Stimulated activated CD4-positive, alpha-beta T cell treated with anti-CD3 and anti-CD28 coated beads, Interleukin-15, amount 100 ng/mL, for 1 hour (primary cell): ENCODE measurements at places on chromosomes 12 and 14.

DNA sequence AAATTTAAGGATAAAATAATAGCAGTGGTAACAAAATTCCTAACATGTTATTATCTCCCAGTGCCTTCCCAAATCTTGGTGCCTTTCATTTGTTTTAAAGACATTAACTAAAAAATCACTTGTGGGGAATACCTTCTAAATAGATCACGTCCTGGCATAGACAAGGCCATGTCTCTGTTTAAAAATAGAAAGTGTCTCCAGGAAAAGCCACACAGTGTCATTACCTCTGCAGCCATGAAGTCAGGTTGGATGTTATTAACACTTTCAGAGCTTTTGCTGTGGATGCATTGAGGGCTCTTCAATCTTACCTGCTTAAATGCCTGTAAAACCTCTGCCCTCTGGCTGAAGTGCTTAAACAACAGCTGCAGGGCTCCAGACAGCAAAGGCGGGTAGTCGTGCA, 211.1 kb downstream of the ITPR2 start:
- DNase-seq: no peak

- no peak for DNase-seq
Measured at GRCh38 chr12:20474443-20474842, 106.1 kb downstream of the PDE3A start.

DNA sequence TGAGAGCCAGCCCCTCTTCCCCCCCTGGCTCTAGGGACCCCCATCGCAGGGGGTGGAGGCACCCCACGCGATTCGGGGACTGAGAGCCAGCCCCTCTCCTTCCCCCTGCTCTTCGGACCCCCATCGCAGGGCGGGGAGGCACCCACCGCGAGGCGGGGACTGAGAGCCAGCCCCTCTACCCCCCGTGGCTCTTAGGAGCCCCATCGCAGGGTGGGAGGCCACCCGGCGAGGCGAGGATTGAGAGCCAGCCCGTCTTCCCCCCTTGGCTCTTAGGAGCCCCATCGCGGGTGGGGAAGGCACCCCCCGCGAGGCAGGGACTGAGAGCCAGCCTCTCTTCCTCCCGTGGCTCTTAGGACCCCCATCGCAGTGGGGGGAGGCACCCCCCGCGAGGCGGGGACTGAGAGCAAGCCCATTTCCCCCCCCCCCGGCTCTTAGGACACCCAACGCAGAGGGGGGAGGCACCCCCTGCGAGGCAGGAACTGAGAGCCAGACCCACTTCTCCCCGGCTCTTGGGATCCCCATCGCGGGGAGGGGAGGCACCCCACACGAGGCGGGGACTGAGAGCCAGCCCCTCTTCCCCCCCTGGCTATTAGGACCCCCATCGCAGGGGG, 45.6 kb downstream of the DDX11 start:
- DNase-seq: no peak

DNA sequence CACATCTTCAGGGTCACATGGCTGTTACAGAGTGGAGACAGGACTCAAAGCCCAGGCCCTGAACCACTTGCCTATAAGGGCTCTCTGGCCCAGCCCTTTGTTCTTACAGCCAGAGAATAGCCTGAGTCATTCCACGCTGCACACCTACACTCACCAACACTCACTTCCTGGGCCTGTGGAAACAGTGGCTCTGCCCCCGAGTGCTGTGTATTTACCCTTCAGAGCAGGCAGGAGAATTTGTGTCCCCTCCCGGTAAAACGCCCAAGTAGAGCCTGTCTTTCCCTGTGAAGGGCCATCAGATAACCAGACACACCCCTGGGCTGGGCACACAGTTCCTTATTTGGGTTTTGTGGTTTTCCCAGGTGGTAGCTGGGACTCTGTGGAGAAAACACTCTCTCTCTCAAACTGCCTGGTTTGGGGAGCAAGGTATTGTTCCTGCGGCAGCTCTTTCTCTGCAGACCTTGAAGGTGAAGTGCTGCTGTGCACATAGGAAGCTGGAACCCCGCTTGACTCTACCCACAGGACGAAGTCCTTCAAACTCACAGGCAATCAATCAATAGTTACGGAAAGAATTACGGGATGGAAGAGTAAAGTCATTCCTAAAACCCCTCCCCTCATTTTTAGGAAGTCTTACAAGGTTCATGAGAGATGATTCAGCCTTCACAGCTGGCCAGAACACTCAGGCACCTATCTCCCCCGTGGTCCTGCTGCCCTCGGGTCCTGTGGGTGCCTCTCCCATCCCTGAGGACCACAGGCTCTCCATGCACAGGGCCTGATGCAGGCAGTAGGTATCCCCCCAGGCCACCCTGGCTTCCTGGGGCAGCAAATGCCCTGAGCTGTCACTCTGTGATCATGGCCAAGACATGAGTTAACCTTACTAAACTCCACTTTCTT, 20.3 kb downstream of the FIGNL2 start:
- no peak for DNase-seq

DNA sequence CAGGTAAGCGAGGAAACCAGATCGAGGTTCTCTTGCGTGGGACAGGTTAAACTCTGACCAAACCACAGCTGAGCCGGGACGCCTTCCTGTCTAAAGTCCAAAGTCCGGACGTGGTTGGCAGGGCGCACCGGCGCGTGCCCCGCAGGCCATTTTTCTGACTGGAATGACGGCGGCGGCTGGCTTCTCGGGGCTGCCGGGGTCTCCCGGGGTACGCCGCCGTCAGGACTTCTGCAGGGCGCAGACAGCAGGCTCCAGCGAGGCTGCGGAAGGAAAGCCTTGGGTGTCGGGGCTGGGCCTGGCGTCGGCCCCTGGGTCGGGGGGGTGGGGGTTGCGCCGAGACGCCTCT, 32.8 kb downstream of the MIA2 start:
- DNase-seq: no peak

- no peak for DNase-seq
Measured at GRCh38 chr14:35897616-35898111, 71.5 kb downstream of the BRMS1L start.

DNA sequence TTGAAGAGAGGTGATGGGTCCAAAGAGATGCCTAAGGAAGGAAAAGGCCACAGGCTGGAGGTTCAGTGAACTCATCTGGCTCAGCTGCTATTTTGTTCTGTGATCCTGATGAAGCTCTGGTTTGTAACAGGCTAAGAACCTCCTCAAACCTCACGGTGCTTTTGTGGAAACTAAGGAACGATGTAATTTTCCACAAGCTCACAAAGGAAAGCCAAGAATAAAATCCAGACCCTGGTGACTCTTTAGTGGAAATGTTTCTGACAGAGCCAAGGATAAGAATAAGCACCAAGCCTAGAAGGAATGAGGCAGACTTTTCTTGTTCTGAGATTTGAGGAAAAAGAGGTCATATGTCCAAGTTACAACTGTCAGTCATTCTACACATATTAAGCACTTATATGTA, 93.6 kb downstream of the SLC24A4 start:
- DNase-seq: no peak

GRCh38 chr12:121905746-121906145, 12.6 kb upstream of the CFAP251 start:
- no peak for DNase-seq

DNA sequence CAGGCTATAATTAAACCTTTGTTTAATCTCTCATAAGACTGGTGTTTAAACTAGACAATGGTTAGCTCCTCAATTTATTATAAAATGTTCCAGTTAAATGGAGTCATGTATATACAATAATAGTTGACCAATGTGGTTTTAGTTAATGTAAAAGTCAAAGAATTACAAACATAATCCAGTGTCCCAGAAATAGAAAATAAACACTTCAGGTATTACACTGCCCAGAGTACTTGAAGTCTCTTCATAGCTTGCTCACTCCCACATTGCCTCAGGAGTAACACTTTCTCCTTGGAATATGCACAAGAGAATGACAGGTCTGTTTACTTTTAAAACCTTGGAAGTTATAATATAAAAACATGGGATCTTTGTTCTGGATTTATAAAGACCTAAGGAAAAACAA, 60.5 kb downstream of the SLC38A1 start:
- DNase-seq: no peak

DNA sequence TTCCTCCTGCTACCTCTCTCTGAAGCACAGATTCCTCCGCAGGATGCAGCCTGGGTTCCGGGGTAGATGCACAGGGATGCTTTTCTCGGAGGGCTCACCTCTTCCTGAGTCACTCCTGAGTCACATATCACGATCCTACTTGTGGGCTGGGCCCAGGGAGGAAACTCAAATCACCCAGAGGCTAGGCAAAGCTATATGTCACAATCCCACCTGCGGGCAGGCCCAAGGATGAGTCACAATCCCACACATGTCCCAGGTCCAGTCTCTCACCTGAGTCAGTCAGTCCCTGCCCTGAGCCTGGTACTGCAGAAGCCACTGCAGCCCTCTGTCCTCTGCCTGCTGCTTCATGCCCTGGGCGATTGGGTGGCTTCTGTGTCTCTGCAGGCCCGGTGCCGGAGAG, 149.0 kb upstream of the GSC start:
- no peak for DNase-seq

GRCh38 chr12:123916729-123917128, 55.9 kb downstream of the CCDC92 start:
- DNase-seq: no peak

DNA sequence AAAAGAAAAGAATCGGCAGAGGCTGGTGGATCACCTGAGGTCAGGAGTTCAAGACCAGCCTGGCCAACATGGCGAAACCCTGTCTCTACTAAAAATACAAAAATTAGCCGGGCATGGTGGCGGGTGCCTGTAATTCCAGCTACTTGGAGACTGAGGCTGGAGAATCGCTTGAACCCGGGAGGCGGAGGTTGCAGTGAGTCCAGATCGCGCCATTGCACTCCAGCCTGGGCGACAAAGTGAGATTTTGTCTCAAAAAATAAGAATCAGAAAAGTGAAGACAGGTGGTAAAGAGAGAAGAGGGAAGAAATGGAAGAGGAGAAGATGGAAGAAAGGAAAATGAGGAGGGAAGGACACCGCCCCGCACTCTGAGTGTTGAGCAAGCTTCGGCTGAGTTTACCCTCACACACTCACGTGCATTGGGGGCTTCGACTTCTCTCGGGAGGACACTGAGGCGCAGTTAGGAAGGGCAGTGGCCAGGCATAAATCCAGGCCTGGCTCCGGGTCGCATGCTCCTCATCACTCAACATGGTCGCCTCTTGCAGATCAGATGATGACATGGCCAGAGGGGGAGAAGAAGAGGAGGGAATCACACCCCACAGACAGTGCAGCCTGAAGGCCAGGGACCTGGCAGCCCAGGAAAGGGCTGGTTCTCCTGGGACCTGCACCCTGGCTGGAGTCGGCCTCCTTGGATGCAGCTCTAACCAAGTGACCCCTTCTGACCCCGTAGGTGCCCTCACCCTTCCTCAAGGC, 61.1 kb downstream of the PRMT8 start:
- DNase-seq: no peak

- DNase-seq: peak; percentile 63
Measured at GRCh38 chr12:107092669-107093416, 506 bp downstream of the CRY1 start.

- DNase-seq: no peak
Measured at GRCh38 chr12:10126413-10126812, 3.6 kb downstream of the CLEC7A start.

DNA sequence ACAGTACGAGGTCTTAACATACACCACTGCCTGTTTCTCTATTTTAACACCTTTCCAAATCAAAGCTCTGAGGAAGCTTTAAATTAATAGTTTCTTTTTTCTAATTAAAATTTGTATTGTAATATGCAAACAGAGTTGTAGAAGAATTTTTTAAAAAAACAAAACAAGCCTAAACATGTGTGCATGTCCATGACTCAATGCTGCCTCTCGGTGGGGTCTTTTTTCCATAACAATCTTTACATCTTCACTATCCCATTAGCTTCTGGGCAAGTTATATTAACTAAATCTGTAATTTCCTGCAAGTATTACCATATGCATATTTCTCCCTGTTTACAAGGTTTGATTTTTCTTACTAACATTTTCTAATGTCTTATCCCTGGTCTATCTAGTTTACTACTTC, 143.9 kb upstream of the NAV3 start:
- no peak for DNase-seq

GRCh38 chr12:108798551-108799221, 58.7 kb downstream of the SSH1 start:
- DNase-seq: no peak

GRCh38 chr12:105060715-105061378, 23.4 kb downstream of the ALDH1L2 start:
- DNase-seq: no peak

GRCh38 chr12:65164774-65165173, 4.6 kb upstream of the LEMD3 start:
- no peak for DNase-seq

GRCh38 chr12:116408489-116409250, 131.2 kb upstream of the MED13L start:
- DNase-seq: no peak

GRCh38 chr12:52971679-52972329, 22.9 kb downstream of the KRT18 start:
- no peak for DNase-seq

DNA sequence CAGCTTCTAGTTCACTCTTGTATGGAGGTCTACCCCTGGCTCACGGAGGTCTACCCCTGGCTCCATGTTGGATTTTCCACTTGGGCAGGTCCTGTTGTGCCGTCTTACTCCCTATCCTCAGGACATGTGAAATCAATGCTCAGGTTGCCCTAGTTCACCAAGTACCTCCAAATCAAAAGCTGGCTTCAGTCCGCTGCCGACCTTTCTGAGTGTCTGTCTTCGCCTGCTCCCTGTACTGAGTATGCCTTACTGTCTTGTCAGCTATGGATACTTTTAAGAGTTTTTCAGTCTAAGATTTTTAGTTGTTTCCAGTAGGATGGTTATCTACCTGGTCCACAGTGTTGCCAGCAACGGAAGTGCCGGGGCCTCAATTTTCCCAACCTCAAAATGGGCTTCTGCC, 40.1 kb upstream of the BCL11B start:
- DNase-seq: no peak

- DNase-seq: no peak
Measured at GRCh38 chr12:92601680-92602079, 101.1 kb upstream of the PLEKHG7 start.
